Left ventricle myocardium inferior (tissue), 1 donor: ENCODE measurements at places on chromosomes 1 and 21. TPM values are rescaled to one million over a fixed set of nuclear protein-coding genes. Genes with fewer than 3 reads are reported as not detected.

Gene PLA2G2C
- not detected for total RNA-seq

Gene NHLH1
- total RNA-seq, result not detected

Gene TFF3
- total RNA-seq, result 2.9 TPM

Gene GUCA2B
- total RNA-seq, result not detected

Gene TRIM67
- total RNA-seq, result 0.08 TPM

GRCh38 chr1:155185783-155186066, 12.1 kb downstream of the TRIM46 start:
- peaks cover 15% of the 10 kb centered on the region for H3K4me1 ChIP-seq
- H3K27me3 ChIP-seq, result no peaks in the 10 kb centered on the region
- DNase-seq, result no peak
- H3K4me3 ChIP-seq, result no peak overlapping the region
- H3K27ac ChIP-seq, result peak overlapping the region; percentile 78

- peaks cover 81% of the 10 kb centered on the region for H3K36me3 ChIP-seq
- H3K4me1 ChIP-seq, result peaks cover 33% of the 10 kb centered on the region
- H3K4me3 ChIP-seq, result no peak overlapping the region
- H3K27ac ChIP-seq, result peak overlapping the region; percentile 67
- H3K27me3 ChIP-seq, result no peaks in the 10 kb centered on the region
- DNase-seq, result peak; percentile 12
Observed at GRCh38 chr21:45991606-45992300, 10.2 kb downstream of the COL6A1 start.

DNA sequence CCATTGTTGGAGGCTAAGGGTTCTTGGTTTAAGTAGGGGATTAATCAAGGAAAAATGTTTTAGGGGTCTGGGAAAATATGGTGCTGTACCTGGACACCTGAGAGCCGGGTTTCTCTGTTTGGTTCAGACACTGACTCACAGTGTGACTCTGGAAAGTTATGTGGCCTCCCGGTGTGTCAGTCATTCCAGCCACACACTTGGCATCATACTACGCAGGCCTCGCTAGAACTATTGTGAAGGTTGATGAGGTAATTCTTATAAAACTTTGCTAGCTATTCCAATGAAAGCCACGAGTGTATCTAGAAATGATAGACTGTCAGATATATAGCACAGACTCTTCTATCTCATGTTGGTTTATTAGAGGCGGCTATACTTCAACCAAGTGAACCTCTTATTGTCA, 4.8 kb upstream of the CAMSAP2 start:
- no peaks in the 10 kb centered on the region for H3K36me3 ChIP-seq
- H3K27ac ChIP-seq, result no peak overlapping the region
- H3K4me3 ChIP-seq, result no peak overlapping the region
- H3K4me1 ChIP-seq, result peaks cover 8% of the 10 kb centered on the region
- no peaks in the 10 kb centered on the region for H3K27me3 ChIP-seq

DNA sequence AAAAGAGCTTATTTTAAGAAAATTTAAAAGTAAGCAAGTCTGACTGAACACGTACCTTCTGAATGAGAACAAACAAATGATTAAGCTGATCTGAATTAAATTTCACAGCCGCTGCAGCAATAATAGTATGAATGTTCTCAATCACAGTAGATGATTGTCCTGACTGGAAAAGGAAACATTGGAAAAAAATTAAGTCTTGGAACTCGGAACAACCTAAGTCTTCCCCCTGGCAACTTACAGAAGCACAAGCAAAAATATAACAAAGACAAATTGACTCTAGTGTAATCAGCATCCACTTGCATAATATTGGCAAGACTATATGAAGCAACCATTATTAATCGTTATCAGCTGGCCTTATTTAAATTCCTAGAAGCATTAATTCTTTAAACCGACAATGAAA, 60.5 kb downstream of the USP24 start:
- H3K4me1 ChIP-seq, result no peaks in the 10 kb centered on the region
- H3K27me3 ChIP-seq, result no peaks in the 10 kb centered on the region

- no peak overlapping the region for H3K27ac ChIP-seq
- H3K27me3 ChIP-seq, result no peaks in the 10 kb centered on the region
- no peak overlapping the region for H3K4me3 ChIP-seq
Observed at GRCh38 chr1:53967409-53968124, 21.4 kb downstream of the LRRC42 start.

DNA sequence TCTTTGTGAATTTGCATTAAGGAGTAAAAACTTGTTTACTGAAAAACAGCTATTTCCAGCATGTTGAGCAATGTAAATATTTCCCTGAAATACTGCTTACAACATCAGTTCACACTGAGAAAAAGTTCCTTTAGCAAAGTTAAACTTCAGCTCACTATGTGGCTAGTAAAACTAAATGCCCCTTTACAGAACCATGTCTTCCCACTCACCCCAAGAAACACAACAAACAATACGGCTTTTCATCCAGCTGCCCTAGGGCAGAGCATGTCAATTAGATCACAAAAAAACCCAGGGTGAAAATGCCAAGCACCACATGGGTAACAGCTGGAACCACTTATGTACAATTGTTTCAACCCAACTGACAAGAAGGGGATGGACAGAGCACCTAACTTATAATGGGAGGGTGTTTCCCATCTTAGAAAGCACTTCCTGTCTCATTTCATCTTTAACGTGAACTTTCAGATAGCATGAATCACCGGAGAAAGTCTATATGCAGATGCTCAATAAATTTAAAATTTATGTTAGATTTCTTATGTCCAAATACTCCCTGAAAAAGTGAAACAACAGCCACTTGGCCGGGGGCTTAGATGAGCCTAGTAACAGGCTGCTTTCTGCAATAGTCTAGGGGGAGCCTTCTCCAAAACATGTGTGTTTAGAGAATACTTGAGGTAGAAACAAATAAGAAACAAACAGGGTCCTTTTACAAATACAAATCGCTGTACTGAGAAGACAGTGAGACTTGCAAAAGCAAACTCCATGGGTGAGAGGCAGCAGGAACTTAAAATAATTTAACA, 6.6 kb downstream of the NID1 start:
- peak overlapping the region; percentile 51 for H3K27ac ChIP-seq
- peak overlapping the region; percentile 92 for H3K4me3 ChIP-seq
- peaks cover 93% of the 10 kb centered on the region for H3K4me1 ChIP-seq

DNA sequence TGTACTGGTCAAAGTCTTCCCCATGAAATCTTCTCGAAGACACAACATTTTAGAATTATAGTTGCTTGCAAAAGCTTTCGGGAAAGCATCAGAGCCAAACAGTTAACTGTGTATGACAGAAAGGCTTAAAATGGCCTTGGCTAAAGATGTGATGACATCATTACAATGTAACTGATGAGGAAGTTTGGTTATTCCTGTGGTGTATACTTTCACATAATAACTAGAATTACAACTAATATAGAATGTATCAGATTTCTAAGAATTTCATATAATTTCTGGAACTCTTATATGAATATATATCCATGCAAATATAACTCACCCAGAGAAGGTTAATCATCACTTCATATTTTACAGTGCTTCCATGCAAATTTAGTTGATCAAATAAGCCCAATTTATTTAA, 8.4 kb downstream of the TP73 start:
- DNase-seq, result no peak
- H3K4me1 ChIP-seq, result no peaks in the 10 kb centered on the region
- H3K36me3 ChIP-seq, result no peaks in the 10 kb centered on the region
- no peak overlapping the region for H3K4me3 ChIP-seq

DNA sequence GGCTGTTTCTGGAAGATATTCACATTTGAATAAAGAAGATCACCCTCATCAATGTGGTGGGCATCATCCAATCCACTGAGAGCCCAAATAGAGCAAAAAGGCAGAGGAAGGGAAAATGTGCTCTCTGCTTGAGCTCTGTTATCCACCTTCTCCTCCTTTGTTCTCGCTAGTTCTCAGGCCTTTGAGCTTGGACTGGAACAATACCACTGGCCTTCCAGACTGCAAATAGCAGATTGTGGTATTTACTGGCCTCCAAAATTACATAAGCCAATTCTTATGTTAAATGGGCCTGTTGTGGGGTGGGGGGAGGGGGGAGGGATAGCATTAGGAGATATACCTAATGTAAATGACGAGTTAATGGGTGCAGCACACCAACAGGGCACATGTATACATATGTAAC, 219.3 kb downstream of the C1orf94 start:
- DNase-seq, result no peak
- no peaks in the 10 kb centered on the region for H3K4me1 ChIP-seq
- peaks cover 34% of the 10 kb centered on the region for H3K27me3 ChIP-seq
- H3K27ac ChIP-seq, result no peak overlapping the region

DNA sequence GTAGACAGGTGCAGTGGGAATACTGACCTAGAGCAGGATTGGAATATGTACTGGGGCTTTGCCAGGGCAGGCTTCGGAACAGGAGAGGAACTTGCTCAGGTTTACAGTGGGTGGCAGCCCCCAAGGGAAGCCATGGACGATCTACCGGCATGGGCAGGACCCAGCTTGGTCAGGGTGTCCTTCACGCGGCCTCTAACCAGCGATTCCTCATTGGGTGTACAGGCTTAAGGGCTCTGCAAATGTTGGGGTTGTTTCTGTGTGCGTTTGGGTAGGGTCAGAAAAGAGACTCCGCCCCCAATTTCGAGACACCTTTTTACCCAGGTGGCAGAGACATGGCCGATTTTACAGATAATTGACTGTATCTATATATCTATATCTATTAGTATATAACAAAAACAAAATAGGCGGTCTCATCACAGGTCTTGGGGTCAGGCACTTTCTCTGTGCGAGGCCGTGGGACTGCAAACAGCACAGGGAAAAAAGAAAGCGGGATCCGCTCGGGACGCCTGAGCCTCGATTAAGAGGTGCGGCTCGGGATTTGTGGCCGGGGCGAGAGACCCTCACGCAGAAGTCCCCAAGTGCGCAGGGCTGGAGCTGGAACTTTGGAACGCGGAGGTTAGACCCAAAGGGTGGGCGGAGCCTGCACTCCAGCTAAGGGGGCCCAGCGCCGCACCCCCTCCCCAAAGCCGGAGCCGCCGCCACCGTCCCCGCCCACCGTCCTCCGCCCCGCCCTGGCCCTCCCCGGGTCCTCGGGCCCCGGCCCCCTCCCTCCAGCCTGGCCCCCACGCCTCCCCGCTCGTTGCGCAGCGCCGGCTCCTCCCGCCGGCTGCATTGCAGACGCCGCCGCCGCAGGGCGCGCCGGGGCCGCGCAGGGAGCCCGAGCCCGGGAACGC, 67.5 kb upstream of the VAMP3 start:
- H3K36me3 ChIP-seq, result no peaks in the 10 kb centered on the region
- H3K27ac ChIP-seq, result no peak overlapping the region
- peaks cover 20% of the 10 kb centered on the region for H3K4me1 ChIP-seq

DNA sequence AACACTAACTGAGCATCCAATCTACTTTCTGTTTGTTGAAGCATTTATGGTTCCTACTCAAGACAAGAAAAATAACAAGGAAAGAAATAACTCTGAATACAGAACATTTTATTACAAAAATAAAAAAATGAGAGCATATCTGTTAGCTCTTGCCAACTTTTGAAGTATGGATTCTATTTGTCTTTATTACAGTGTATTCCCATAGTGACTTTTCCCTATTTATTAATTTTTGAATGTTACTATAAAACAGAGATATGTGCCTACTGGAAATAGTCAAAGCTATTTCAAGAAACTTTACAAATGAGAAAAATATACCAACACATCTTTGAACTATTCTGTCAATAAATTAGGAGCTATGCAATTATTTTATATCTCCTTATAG, 153.0 kb downstream of the HLX start:
- no peaks in the 10 kb centered on the region for H3K27me3 ChIP-seq
- H3K4me3 ChIP-seq, result no peak overlapping the region
- peaks cover 28% of the 10 kb centered on the region for H3K4me1 ChIP-seq
- no peak for DNase-seq
- H3K36me3 ChIP-seq, result no peaks in the 10 kb centered on the region
- no peak overlapping the region for H3K27ac ChIP-seq

GRCh38 chr1:206953126-206953525, 6.9 kb upstream of the PIGR start:
- H3K4me3 ChIP-seq, result no peak overlapping the region
- no peak overlapping the region for H3K27ac ChIP-seq
- no peak for DNase-seq
- no peaks in the 10 kb centered on the region for H3K36me3 ChIP-seq
- peaks cover 28% of the 10 kb centered on the region for H3K27me3 ChIP-seq

- no peak overlapping the region for H3K27ac ChIP-seq
- no peaks in the 10 kb centered on the region for H3K36me3 ChIP-seq
- no peak overlapping the region for H3K4me3 ChIP-seq
- H3K27me3 ChIP-seq, result no peaks in the 10 kb centered on the region
Observed at GRCh38 chr1:145884675-145885074, 991 bp downstream of the ANKRD35 start.

DNA sequence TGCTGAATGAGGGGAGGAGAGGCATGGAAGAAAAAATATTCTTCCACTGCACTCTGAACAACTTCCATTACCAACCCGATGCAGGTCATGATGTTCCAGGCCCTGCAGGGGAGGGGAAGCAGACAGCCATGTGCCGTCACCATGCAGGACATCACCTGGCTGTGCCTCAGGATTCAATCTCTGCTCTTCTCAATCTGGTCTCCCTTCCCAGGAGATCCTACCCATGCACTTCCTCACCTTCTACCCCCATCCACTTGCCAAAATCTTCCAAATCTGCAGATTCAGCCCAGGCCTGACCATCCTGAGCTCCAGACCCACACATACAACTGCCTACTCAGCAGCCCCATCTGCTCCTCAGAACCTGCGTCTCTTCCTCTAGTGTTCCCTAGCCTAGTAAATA, 5.8 kb upstream of the PAQR6 start:
- H3K36me3 ChIP-seq, result peaks cover 97% of the 10 kb centered on the region
- peaks cover 36% of the 10 kb centered on the region for H3K4me1 ChIP-seq
- no peaks in the 10 kb centered on the region for H3K27me3 ChIP-seq
- H3K27ac ChIP-seq, result no peak overlapping the region
- H3K4me3 ChIP-seq, result no peak overlapping the region

GRCh38 chr1:116019653-116020253, 43.4 kb downstream of the SLC22A15 start:
- H3K27ac ChIP-seq, result no peak overlapping the region
- no peak overlapping the region for H3K4me3 ChIP-seq
- H3K36me3 ChIP-seq, result peaks cover 10% of the 10 kb centered on the region
- no peaks in the 10 kb centered on the region for H3K27me3 ChIP-seq
- peaks cover 40% of the 10 kb centered on the region for H3K4me1 ChIP-seq
- no peak for DNase-seq

DNA sequence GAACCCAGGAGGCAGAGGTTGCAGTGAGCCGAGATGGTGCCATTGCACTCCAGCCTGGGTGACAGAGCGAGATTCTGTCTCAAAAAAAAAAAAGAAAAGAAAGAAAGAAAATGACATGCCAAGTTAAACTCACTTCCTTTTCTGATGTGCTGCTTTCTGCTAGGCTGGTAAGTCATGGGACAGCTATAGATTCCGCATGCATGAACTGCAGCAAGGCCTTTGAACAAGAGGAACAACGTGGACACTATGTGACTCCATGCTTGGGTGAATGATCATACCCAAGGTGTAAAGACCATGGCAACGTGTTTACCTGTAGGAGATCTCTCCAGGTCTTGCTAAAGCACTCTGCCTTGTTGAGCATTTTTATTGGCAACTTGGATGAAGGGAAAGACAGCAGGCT, 10.3 kb upstream of the TTF2 start:
- peaks cover 4% of the 10 kb centered on the region for H3K4me1 ChIP-seq
- H3K27me3 ChIP-seq, result no peaks in the 10 kb centered on the region
- DNase-seq, result no peak
- H3K4me3 ChIP-seq, result no peak overlapping the region
- no peaks in the 10 kb centered on the region for H3K36me3 ChIP-seq

GRCh38 chr21:40282912-40283886, 416.0 kb downstream of the PCP4 start:
- H3K4me1 ChIP-seq, result no peaks in the 10 kb centered on the region
- H3K27me3 ChIP-seq, result peaks cover 7% of the 10 kb centered on the region
- no peak overlapping the region for H3K4me3 ChIP-seq

- DNase-seq, result no peak
- H3K36me3 ChIP-seq, result no peaks in the 10 kb centered on the region
- no peak overlapping the region for H3K4me3 ChIP-seq
- H3K4me1 ChIP-seq, result no peaks in the 10 kb centered on the region
Observed at GRCh38 chr1:217813031-217813430, 181.9 kb downstream of the SPATA17 start.

- H3K27ac ChIP-seq, result no peak overlapping the region
- no peaks in the 10 kb centered on the region for H3K4me1 ChIP-seq
- no peaks in the 10 kb centered on the region for H3K36me3 ChIP-seq
Observed at GRCh38 chr1:41312991-41313645, 48.1 kb upstream of the FOXO6 start.
